ENCODE measurements at places on chromosomes 2 and 18.

DNA sequence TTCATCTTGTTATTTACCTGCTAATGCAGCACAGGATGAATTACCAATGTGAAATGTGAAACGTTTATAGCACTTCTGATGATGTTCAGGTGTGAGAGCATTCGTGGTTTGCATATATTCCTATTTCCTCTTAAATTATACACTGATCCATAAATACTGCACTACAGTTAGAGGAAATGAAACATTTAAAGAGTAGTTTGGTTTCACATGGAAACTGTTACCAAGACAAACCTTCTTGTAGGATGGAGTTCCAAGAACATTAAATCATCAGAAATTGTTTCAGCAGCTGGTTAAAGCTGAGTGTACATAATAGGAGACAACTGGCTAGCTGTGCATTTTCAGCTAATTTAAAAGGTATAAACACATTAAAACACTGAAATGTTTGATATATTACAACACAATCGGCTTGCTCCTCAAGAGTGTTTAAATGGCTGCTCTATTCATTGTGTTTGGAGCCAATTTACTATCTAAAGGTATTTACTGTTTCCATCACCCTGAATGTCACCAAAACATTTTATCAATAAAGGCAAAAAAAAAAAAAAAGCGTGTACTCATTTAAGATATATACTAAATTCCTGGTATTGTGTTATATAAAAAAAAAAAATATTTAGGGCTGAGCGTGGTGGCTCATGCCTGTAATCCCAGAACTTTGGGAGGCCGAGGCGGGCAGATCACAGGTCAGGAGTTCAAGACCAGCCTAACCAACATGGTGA lies 100.6 kb downstream of the DYM start:
- no peaks in the 10 kb centered on the region for H3K4me1 ChIP-seq
- no peak for DNase-seq
- H3K27me3 ChIP-seq: no peaks in the 10 kb centered on the region
- H3K4me3 ChIP-seq: no peak overlapping the region

DNA sequence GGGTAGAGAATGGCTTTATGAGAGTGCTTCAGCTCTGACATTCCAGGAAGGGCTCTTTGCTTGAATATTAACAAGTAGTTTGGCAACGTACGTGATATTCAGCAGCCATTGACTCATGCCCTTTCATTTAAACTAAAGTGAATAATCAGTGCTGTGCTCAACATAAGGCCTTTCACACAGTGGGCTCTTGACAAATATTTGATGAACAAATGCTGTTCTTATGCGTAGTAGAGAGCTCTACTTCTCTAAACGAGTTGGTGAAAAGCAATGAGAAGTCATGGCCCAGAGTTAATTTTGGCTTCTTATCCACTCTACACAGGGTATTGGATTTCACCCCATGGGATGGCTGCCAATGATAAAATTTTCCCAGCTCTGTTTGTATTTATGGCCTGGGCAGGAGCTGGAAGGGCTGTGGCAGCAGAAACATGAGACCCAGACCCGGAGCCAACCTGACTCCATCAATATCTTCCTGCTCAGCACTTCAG lies 338.9 kb downstream of the CCDC85A start:
- H3K27ac ChIP-seq: peak overlapping the region; percentile 57

DNA sequence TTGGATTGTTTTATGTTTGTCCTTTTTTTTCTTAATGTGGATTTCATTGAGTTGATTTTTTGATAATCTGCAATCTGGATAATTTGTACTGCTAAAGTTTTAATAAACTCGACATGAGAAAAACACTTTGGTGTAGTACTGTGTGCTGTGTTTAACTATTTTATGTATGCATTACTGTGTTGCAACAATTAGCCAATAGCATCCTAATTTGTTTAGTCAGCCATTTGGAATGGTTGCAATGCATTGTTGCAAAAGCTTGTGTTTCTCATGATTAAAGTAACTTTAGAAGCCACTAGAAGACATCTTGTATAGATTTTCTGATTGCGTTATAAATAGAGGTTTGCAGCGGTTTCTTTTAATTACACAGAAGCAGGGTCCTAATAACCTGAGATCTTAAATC lies 53.5 kb downstream of the PPIG start:
- no peak overlapping the region for H3K27ac ChIP-seq
- no peak for DNase-seq
- H3K4me3 ChIP-seq: no peak overlapping the region
- peaks cover 27% of the 10 kb centered on the region for H3K36me3 ChIP-seq
- no peaks in the 10 kb centered on the region for H3K27me3 ChIP-seq

- H3K36me3 ChIP-seq: peaks cover 16% of the 10 kb centered on the region
- no peak overlapping the region for H3K4me3 ChIP-seq
- no peaks in the 10 kb centered on the region for H3K4me1 ChIP-seq
- H3K27me3 ChIP-seq: no peaks in the 10 kb centered on the region
- DNase-seq: no peak
Measured at GRCh38 chr2:99200076-99200800, 19.3 kb downstream of the MRPL30 start.

- H3K4me1 ChIP-seq: peaks cover 39% of the 10 kb centered on the region
- peaks cover 20% of the 10 kb centered on the region for H3K27me3 ChIP-seq
- no peak overlapping the region for H3K27ac ChIP-seq
- DNase-seq: no peak
- no peaks in the 10 kb centered on the region for H3K36me3 ChIP-seq
Measured at GRCh38 chr2:222297600-222297935, 1.2 kb downstream of the PAX3 start.

DNA sequence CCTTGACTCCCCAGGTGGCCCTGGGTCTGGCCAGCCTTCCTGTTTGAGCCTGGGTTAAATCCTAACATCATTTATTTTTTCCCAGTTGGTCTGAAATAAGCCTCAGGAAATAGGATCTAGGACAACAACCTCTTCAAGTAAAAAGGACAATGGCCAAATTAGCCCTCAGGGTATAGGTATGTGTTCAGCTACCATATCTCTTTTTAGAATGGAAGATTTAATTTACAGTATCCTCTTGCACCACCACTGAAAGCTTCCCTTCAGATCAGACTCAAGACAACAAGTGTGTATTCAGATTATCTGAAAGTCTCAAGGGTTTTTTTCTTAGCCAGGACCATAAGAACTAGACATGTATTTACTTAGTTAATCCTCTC lies 61.6 kb upstream of the CXCR4 start:
- H3K36me3 ChIP-seq: no peaks in the 10 kb centered on the region
- DNase-seq: no peak
- no peaks in the 10 kb centered on the region for H3K4me1 ChIP-seq

DNA sequence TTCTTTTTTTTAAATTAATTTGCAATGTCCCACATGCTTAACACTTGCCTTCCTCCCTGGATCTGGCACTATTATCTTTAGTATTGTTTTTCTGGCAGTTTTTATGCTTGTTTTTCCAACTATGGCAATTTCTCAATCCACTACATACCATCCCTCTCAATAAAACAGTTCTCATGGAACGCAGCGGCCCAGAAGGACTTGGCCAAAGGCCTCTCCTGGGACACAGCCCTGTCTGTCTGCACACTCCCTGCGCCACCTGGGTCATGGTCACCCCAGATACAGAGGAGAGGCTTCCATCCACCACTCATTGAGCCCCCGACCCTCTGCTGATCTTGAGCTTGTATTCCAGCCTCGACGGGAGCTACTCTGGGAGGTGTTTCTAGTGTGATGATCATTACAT lies 91.2 kb downstream of the TWIST2 start:
- H3K27me3 ChIP-seq: no peaks in the 10 kb centered on the region
- no peaks in the 10 kb centered on the region for H3K36me3 ChIP-seq
- H3K4me1 ChIP-seq: no peaks in the 10 kb centered on the region
- H3K27ac ChIP-seq: no peak overlapping the region
- DNase-seq: no peak

All from liver (tissue), 10 donors.